Tibial artery (tissue), 4 donors: ENCODE measurements at places on chromosomes 3 and 15.

DNA sequence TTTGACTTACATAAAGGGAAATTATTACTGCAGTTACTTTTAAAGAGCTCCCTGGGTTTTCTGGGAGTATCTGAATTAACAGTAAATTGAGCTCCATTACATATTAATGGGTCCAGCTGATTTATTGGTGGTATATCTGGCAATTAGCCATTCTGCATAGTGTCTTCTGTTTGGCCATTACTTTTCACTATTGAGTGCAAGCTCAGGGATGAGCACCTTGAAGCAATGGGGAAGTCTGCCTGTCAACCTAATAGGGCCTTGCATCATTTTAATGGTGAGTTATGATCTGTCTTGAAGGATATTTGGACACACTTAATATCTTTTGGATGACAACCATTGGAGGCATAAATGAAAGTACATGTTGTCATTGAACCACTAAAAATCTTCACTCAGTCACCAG lies 73.8 kb downstream of the MFSD1 start:
- H3K4me1 ChIP-seq, result no peaks in the 10 kb centered on the region
- no peaks in the 10 kb centered on the region for H3K27me3 ChIP-seq
- no peak for DNase-seq
- no peak overlapping the region for H3K27ac ChIP-seq
- no peaks in the 10 kb centered on the region for H3K36me3 ChIP-seq
- no peak overlapping the region for H3K4me3 ChIP-seq

- H3K4me3 ChIP-seq, result no peak overlapping the region
- DNase-seq, result no peak
- no peaks in the 10 kb centered on the region for H3K4me1 ChIP-seq
- no peaks in the 10 kb centered on the region for H3K27me3 ChIP-seq
Observed at GRCh38 chr3:113329757-113330156, 111.5 kb downstream of the CFAP44 start.

DNA sequence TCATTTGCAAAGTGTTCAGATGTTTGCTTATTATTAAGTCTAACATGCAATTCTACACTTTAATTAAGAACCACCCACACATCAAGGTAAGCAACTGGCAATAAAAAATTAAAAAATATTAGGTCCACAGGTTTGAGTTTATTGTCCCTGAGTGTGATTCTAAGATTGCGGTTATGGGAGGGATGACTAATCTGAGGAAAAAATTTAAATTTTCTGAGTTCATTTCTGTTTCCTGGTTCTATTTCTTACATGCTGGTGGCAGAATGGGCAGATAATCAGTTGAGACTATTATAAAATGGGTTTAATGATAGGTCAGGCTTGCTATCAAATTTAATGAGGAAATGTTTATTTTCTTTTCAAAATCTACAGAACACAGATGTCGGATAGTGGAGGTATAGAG lies 105.9 kb downstream of the TP63 start:
- H3K27me3 ChIP-seq, result no peaks in the 10 kb centered on the region
- no peak for DNase-seq
- no peaks in the 10 kb centered on the region for H3K36me3 ChIP-seq
- no peak overlapping the region for H3K27ac ChIP-seq
- no peaks in the 10 kb centered on the region for H3K4me1 ChIP-seq

- H3K27me3 ChIP-seq, result no peaks in the 10 kb centered on the region
- H3K4me3 ChIP-seq, result no peak overlapping the region
- H3K36me3 ChIP-seq, result no peaks in the 10 kb centered on the region
- H3K27ac ChIP-seq, result no peak overlapping the region
- no peaks in the 10 kb centered on the region for H3K4me1 ChIP-seq
Observed at GRCh38 chr3:26365706-26366105, 256.9 kb upstream of the LRRC3B start.

GRCh38 chr15:70262171-70262570 lies 164.5 kb upstream of the TLE3 start:
- no peak for DNase-seq
- no peaks in the 10 kb centered on the region for H3K4me1 ChIP-seq
- H3K36me3 ChIP-seq, result no peaks in the 10 kb centered on the region
- no peak overlapping the region for H3K27ac ChIP-seq
- no peak overlapping the region for H3K4me3 ChIP-seq

- H3K4me3 ChIP-seq, result no peak overlapping the region
- H3K27ac ChIP-seq, result no peak overlapping the region
- H3K36me3 ChIP-seq, result no peaks in the 10 kb centered on the region
- H3K4me1 ChIP-seq, result no peaks in the 10 kb centered on the region
- H3K27me3 ChIP-seq, result no peaks in the 10 kb centered on the region
Observed at GRCh38 chr15:62280625-62281024, 115.5 kb upstream of the C2CD4B start.

- DNase-seq, result no peak
- peaks cover 42% of the 10 kb centered on the region for H3K27me3 ChIP-seq
- no peak overlapping the region for H3K4me3 ChIP-seq
- H3K36me3 ChIP-seq, result no peaks in the 10 kb centered on the region
- H3K27ac ChIP-seq, result no peak overlapping the region
Observed at GRCh38 chr3:128456776-128457715, 9.6 kb downstream of the DNAJB8 start.

DNA sequence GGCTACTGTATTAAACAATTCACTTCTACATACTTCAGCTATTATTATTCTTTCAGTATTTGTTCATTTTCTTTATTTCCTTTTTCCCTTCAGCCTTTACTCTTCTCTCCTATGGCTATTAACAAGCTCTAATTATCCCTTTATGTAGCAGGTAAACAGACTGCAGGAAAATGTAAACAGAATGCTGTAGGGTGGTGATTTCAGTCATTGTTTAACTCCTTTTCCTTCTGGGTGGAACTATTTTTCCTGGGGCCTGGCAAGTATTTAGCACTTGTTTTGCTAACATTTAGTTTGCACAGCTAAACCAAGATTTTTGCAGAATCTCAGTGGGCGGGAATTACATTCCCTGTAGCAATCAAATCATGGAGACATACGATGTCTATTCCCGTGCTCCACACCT lies 14.4 kb downstream of the RARB start:
- no peak for DNase-seq
- no peaks in the 10 kb centered on the region for H3K27me3 ChIP-seq
- H3K4me1 ChIP-seq, result peaks cover 7% of the 10 kb centered on the region
- H3K4me3 ChIP-seq, result no peak overlapping the region

DNA sequence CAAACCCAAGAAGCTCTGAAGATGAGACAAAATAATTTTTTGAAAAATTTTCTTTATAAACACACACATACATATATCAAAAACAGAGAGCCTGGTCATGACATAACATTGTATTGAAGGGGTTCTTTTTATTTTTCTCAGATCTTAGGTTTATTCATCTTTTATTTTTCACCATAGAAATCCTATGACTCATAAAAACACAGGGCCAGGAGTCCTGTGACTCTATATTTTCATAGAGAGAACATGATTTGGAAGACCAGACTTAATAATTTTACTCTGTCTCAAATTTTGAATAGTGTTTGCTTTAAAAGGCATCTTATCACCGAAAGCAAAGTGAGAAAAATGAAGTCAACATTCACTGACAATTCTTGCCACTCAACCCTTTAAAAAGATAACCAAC lies 57.7 kb downstream of the SUCNR1 start:
- no peak for DNase-seq
- no peaks in the 10 kb centered on the region for H3K4me1 ChIP-seq
- no peaks in the 10 kb centered on the region for H3K36me3 ChIP-seq
- H3K27ac ChIP-seq, result peak overlapping the region; percentile 56
- no peak overlapping the region for H3K4me3 ChIP-seq
- H3K27me3 ChIP-seq, result no peaks in the 10 kb centered on the region

DNA sequence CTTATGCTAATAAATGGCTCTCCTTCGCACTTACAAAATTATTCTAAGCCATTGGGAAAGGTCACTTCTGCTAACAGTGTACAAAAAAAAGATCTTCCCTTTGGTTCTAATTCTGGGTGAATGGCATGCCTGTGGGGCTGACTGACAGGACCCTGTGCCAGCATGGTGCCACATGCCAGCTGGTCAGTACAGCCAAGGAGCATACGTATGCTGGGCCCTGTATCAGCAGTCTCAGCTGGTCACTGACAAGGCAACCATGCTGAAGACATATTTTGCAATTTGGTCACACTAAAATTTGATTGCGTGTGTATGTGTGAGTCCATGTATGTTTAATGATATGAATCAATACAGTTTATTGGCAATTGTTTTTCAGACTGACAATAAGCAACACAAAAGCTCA lies 246.1 kb downstream of the TBL1XR1 start:
- H3K36me3 ChIP-seq, result no peaks in the 10 kb centered on the region
- H3K27ac ChIP-seq, result peak overlapping the region; percentile 44
- H3K4me1 ChIP-seq, result no peaks in the 10 kb centered on the region
- H3K4me3 ChIP-seq, result no peak overlapping the region
- no peaks in the 10 kb centered on the region for H3K27me3 ChIP-seq

GRCh38 chr3:46890132-46890531 lies 12.6 kb downstream of the PTH1R start:
- DNase-seq, result no peak
- H3K27me3 ChIP-seq, result no peaks in the 10 kb centered on the region
- no peaks in the 10 kb centered on the region for H3K36me3 ChIP-seq
- H3K4me3 ChIP-seq, result no peak overlapping the region
- H3K27ac ChIP-seq, result no peak overlapping the region

- no peak for DNase-seq
- H3K27me3 ChIP-seq, result no peaks in the 10 kb centered on the region
- no peaks in the 10 kb centered on the region for H3K4me1 ChIP-seq
- no peak overlapping the region for H3K4me3 ChIP-seq
- no peak overlapping the region for H3K27ac ChIP-seq
Observed at GRCh38 chr3:140344601-140345205, 333.2 kb upstream of the TRIM42 start.

- H3K4me1 ChIP-seq, result peaks cover 14% of the 10 kb centered on the region
- DNase-seq, result no peak
- no peak overlapping the region for H3K4me3 ChIP-seq
- no peaks in the 10 kb centered on the region for H3K36me3 ChIP-seq
- no peak overlapping the region for H3K27ac ChIP-seq
Observed at GRCh38 chr3:141308588-141309218, 59.6 kb upstream of the ZBTB38 start.

DNA sequence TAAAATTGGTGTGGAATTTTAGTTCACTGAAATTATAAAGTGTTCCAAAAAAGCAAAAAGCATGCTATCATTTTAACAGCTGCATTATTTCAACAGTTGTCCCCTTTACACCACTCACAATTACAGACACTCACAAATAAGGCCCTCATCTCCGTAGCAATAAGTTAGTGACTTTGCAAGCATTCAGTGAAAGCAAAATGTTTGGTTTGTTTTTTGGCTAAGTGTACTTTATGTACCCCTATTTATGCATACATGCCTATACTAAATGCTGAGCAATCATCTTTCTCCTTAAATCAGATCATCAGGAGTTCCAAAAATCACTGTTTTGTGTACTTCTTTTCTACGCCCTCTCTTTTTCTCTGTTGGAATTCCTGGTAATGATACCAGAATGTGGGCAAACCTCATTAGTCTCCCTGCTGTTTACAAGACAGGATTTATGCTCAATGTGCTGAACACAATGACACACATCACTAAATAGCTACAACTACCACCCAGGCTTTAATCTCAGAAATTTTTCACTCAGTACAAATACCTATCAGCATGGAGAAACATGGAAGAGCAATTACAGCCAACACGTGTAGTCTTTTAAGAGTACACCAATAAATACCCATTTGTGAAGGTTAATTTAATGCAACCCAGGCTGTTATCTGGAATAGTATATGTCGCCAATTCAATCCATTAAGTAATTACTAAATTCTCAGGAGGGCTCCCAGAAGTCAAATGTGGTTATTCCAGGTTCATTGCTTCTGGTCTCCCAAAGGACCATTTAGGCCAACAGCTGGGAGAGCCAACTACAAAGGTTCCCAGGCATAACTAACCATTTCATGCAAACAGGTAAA lies 12.0 kb downstream of the ALDH1A2 start:
- H3K4me3 ChIP-seq, result no peak overlapping the region
- no peak overlapping the region for H3K27ac ChIP-seq
- no peaks in the 10 kb centered on the region for H3K4me1 ChIP-seq
- H3K36me3 ChIP-seq, result no peaks in the 10 kb centered on the region
